ENCODE measurements at places on chromosomes 5 and 9.
A peak's percentile ranks its signal among the peaks of the same experiment; 100 is the strongest.

DNA sequence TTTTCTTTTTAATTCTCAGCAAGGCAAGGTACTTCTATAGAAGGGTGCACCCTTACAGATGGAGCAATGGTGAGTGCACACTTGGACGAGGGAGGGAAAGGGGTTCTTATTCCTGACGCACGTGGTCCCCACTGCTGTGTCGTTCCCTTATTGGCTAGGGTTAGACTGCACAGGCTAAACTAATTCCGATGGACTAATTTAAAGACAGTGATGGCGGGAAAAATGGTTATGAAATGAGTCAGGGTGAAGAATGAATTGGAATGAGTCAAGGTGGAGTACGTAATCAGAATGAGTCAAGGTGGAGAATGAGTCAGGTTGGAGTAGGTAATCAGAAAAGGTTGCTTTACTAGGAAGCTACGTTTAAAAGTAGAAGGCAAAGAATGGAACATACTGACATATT is 2.1 kb upstream of the HMGCS1 start:
- peak; percentile 24 for DNase-seq

GRCh38 chr5:179908528-179908927 is 831 bp upstream of the TBC1D9B start:
- DNase-seq, result no peak

GRCh38 chr5:113354055-113354454 is 80.7 kb downstream of the TSSK1B start:
- DNase-seq, result no peak

- DNase-seq, result no peak
Measured at GRCh38 chr5:107820429-107820828, 149.7 kb upstream of the EFNA5 start.

- no peak for DNase-seq
Measured at GRCh38 chr5:145636371-145636770, 198.8 kb downstream of the PRELID2 start.

GRCh38 chr5:159972538-159973362 is 36.2 kb upstream of the TTC1 start:
- no peak for DNase-seq

GRCh38 chr5:135315386-135315785 is 83.6 kb downstream of the MACROH2A1 start:
- DNase-seq, result no peak

DNA sequence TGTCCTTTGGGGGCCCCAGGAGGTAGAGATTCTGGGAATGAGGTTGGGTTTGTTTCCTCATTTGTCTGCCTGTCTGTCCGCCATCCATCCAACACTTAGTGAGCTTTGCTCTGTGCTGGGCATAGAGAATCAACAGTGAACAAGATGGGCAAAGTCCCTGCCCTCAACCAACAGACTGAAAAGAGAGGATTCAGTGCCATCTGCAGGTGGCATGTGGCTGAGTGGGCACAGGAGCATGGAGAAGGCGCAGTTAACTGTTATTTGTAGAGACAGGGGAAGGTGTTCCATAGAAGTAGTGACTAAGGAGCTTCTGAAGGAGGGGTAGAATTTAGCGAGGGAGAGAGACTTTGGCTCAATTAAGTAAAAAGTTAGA is 23.1 kb downstream of the POLR1E start:
- no peak for DNase-seq

GRCh38 chr5:125372694-125373631 is 626.5 kb upstream of the ZNF608 start:
- no peak for DNase-seq

- no peak for DNase-seq
Measured at GRCh38 chr9:7313389-7313788, 486.2 kb downstream of the DMAC1 start.

- no peak for DNase-seq
Measured at GRCh38 chr5:53053364-53053763, 56.2 kb downstream of the MOCS2 start.

DNA sequence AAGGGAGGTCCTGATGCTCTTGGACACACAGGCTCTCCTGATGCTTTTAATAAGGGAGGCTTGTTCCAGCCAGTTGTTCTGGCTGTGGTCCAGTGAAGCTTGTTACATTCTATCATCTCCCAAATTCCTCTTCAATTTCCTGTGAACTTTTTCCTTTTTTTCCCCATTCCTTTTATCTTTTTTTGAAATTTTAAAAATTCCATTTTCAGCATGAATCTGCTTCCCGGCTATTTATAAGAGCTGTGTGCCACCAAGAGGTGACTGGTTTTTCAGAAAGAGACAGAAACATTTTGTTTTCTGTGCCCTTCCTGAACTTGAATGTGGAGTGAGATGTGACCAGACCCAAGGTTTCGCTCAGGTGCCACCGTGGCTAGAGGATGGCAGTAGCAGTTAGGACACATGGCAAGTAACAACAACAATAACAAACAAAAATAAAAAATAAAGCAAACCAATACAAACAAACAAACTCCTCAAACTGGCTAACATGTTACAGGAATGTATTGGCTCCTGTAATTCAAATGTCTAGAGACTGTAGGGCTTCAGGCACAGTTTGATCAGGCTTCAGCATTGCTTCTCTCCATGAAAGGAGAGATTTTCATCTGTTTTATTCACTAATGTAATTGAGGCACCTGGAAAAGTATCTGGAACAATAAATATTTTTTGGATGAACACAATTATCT is 121.1 kb downstream of the BOD1 start:
- no peak for DNase-seq

DNA sequence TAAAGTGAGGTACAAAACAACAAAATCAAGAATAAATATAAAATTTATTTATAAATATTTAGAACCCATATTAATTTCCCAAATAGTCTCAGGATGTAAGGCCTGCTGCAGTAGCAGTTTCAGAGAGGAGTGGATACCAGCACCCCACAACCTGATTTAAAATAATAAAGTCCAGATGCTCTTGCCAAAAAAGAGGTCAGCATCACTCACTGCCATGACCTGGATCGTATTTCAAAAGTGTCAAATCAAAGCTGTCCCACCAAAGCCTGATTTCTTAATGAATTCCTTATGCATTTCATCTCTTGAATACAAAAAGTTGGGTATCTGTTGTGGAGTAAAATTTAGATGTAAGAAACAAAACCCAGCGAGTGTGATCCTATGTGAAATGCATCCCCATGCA is 58.0 kb upstream of the ROR2 start:
- DNase-seq, result no peak

- DNase-seq, result no peak
Measured at GRCh38 chr9:112838342-112838741, 52.3 kb downstream of the SLC46A2 start.

- no peak for DNase-seq
Measured at GRCh38 chr5:135189024-135189423, 155.0 kb upstream of the PITX1 start.
